ENCODE measurements at places on chromosomes 16 and 17.

GRCh38 chr16:3152027-3152276 lies 17.1 kb downstream of the ZNF213 start:
- no peak for DNase-seq

DNA sequence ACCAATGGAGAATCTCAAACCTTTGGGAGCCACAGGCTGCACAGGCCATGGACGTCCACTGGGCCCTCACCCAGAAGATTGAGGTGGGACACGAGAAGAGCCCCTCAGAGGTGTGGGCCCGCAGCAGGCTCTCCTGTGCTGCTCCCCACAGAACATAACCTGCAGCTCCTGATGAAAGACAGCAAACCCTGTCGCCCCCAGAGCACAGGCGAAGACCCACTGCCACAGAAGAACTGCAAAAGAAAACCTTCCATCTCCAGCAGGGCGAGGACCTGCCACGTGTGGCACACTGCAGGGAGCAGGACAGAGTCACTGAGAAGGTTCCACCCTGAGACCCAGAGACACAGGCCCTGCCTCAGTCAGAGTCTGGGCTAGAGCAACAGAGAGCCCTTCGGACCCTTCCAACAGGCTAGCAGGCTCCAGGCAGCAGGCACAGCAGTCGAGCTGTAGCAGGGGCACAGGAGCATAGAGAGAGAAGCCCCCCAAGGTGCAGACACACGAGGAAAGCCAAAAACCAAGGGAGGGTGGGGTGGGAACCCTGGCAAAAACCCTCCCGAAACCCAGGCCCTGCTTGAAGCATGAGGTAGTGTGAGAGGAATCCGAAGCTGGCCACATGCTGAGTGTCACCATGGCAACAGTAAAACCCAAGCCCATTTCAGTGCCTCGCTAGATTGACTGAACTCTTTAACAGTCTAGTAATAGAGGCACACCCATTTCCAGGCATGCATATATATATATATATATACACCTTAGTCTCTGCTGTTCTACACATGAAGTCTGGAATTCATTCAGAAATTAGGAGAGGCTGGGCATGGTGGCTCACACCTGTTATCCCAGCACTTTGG lies 60.0 kb upstream of the CHMP6 start:
- no peak for DNase-seq

DNA sequence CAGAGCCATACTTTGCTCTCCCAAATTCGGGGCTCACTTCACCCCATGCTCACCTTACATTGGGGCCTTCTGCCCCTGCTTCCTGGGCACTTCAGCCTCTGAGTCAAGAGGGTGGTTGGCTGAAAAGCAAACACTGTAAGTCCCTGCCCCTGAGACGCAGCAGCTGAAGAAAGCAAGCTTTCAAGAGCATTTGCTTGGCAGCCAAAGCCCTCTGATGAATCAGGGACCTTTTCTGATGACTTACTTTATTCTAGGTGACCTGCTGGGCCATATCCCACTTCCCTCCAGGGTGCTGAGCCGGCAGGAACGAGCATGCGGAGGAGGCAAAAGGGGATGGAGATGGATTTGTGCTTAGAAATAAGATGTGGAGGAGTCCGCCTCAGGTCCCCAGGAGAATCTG lies 147.0 kb upstream of the TNRC6C start:
- no peak for DNase-seq

- no peak for DNase-seq
These were observed 171.0 kb downstream of the SLC39A11 start for GRCh38 chr17:72921347-72922054.

GRCh38 chr16:75218256-75219076 lies at the start of gene CTRB1:
CTRB1 (plus strand) TSS chr16:75218988; CDS start chr16:75219008, 20 bp downstream.
- DNase-seq, result no peak

DNA sequence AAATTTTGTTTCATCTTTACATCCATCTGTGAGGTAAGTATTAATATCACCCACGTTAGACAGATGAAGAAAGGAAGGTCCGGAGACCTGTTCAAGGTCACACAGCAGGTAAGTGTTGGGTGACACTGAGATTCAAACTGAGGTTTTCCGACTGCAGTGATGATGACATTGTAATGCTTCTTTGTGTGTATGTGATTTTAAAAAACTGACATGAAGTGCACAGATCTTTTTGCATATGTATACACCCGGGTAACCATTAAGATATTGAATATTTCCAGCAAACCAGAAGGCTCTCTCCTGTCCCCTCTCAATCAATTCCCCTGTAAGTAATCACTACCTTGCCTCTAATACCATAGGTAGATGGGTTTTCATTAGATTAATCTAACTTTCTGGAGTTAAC lies 1.5 kb upstream of the TANC2 start:
- no peak for DNase-seq

DNA sequence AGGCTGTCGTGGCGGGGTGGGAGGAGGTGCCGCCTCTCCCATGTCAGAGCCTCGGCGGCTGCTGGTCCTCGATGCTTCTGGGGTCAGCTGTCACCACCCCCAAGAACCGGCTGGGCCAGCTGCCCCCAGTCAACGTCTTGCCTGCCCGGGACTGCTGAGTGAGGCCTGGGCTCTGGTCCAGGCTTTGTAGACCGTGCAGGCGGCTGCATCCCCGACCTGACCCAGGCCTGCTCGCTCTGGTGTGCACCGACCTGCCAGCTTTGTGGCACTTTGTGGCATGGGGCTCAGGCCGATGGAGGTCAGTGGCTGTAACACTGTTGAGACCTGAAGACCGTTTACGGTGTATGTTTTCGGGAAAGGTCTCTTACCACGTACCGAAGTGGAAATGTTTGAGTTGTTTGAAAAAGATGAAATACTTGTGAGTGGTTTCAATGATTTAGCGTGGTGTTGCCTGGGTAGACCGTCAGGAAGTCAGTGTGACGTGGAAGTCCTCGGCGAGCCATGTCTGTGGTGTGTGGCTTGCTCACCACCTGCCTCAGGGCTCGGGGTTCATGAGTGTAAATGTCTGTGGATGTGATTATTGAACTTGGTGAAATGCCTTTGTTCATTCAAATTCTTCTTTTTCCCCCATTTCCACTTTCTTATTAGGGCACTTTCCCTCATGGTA lies 53.2 kb upstream of the ZNF750 start:
- DNase-seq, result no peak

GRCh38 chr17:49698005-49698404 lies 9.8 kb downstream of the SLC35B1 start:
- no peak for DNase-seq

DNA sequence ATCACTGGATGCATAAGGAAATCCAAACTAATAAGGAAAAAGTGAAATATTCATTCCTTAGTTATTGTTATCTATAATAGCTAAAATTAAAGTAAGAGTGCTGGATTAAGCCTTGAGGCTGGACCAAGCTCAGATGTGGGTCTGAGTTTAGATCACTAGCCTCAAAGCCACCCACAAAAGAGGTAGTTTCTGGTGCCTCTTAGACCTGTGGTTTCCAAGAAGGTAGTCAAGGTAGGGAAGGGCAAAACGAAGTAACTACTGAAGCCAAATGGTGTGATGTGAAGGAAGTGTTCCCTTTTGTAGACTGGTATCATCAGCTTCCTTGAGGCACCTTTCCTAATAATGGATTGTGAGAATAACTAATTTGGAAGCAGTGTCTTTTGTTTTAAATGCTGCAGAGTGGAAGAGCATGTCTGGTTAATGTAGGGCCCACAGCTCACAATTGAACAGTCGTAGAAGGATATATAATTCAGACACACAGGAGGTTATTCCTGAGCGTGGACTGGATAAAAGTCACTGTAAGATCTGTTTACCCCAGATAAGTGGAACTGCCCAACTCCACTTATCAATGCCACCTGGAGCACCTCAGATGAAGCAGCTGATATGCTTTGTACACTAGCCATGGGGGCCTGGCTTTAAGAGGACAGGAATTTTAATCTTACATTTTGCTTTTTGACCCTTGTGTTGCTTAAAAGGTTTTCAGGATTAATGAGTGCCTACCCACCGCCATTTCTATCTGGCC lies 31.7 kb upstream of the LCMT1 start:
- no peak for DNase-seq

DNA sequence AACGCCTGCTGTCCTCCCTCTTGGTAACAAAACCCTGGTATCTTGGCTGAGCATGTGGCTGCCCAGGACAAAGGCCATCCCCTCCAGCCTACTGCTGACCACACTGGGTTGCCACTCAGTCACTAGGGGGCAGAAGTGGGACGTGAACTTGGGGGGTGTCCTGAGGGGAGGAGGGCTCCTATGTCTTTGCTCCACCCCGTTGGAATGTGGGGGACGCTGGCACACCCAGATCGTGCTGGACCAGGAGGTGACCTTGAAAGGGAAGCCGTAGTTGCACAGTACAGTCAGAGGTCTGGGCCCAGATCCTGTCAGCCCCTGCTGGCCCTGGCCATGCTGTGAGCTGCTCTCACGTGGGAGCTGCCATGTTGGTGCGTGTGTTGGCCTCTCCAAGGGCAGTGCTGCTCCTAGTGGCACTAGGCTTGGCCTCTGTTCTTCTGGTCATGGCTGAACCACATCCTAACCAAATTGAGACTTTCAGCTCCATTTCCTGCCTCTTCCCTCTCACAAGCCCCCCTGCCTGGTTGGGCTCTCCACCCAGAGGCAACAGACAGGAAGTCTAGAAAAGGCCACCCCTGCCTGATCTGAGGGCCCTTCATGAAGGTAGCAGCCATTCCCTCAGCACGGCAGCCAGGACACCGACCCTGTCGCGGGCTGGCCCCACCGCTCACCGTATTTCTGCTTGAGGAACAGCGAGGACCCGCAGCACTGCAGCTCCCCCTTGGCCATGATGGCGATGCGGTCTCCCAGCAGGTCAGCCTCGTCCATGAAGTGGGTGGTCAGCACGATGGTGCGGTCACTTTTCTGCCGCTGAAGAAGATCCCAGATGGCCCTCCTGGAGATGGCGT lies 29.0 kb upstream of the RNPS1 start:
- DNase-seq, result no peak

DNA sequence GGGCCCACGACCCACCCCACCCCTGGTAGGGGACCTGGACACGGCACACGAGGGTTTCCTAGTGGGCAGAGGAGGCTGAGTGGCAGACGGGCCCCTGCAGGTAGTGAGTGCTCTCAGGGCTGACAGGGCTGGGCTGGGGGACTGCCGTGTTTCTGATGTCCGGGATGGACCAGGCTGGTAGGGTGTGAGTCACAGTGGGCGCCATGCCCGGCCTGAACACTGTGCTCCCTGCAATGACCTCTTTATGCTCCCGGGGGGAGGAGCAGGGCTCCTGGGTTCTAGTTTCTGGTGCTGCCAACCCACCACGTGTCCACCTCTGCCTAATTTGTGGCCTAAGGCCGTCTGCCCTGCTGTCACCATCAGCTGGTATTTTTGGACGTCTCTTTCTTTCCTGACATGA lies 26.3 kb downstream of the ARHGAP23 start:
- no peak for DNase-seq

- no peak for DNase-seq
These were observed 85.0 kb downstream of the GRIN2A start for GRCh38 chr16:10097271-10097670.

DNA sequence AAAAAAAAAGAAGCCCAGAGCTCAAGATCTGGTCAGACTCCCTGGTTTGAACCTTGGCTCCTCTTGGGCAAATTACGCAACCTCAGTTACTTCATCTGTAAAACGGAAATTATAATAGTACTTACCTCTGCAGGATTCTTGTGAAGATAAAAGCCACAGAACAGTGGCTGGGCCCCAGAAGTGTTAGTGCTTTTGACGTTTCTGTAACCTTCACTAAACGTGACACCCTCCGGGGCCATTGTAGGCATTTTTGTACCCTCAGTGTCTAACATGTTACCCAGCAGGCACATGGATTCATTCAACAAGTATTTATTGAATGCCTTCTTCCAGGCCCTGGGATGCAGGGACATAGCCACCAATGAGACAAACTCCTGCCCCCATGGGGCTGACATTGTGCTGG lies 58.0 kb downstream of the PITPNC1 start:
- no peak for DNase-seq

DNA sequence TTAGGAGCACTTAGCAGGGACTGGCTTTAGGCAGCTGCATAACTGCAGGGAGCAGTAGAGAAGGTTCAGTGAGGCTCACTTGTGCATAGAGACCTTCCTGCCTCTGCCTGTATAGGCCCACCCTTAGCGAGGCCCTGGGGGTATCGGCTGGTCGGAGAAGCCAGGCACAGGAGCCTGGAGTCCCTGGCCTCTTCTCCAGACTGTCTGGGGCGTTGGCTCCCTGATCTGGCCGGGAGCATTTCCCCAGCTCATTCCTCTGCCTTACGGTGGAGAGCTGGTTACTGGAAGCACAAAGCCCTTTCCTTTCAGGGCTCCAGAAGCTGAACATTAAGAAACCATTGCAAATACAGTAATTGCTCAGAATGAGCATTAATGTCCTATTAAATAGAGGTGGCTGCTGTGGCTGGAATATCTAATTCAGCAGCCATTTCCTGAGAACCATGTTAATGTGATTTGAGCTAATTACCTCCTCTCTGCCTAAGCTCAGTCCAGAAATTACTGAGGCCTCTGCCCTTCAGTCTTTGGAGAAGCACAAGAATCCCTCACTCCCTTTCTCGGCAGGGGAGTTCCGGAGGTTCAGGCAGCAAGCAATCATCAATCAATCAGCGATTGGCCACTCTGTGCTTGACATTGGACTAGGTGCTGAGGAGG lies 18.8 kb upstream of the TMEM220 start:
- no peak for DNase-seq

DNA sequence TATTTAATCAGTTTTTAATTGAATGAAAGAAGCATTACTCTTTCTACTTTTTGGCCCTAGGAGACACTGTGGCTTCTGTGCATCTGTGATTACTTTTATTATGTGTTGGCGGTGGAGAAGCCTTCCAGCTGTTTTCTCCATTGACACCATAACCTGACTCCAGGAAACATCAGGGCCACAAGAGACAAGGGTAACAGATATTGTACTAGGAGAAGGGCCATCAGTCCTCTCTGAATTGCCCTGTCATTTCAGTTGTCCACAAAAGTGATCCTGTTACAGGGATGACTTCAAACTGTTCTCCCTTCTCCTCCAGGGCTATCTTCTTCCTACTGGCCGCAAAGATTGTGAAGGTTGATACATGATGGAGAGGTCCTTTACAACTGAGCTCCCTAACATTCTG lies 14.6 kb downstream of the KRT39 start:
- DNase-seq, result no peak

GRCh38 chr17:30224419-30224960 lies 11.0 kb downstream of the SLC6A4 start:
- DNase-seq, result no peak

- DNase-seq, result no peak
These were observed 21.1 kb downstream of the TANC2 start for GRCh38 chr17:62987136-62987535.

DNA sequence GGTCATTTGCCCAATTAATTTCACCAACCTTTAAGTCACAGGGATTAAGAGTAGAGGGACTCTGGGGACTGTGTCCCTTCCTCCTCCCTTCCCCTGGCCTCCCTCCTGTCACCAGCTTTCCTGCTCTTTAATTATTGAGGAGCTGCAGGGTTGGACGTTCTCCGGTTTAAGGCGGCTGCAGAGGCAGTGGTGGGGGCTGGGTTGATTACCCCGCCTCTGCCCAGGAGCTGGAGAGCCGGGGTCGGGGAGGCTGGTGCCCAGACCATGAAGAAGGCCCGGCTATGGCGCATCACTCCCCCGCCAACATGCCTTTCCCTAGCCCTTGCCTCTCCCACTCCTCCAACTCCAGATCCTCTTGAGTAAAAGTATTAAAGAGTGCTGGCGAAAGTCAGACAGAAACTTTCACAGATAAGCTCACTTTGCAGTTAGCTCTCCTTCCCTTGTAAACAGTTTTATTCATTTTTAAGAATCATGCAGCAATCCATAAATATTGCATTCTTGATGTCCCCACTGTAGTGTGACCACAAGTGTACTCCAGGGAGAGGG lies 1.1 kb upstream of the FOXJ1 start:
- DNase-seq, result no peak

GRCh38 chr16:84527532-84528269 lies 23.2 kb upstream of the MEAK7 start:
- no peak for DNase-seq

GRCh38 chr16:88610080-88610479 lies 28.3 kb upstream of the IL17C start:
- DNase-seq, result no peak
